Stromal cell of bone marrow (primary cell): ENCODE measurements at places on chromosomes 1 and 21.

DNA sequence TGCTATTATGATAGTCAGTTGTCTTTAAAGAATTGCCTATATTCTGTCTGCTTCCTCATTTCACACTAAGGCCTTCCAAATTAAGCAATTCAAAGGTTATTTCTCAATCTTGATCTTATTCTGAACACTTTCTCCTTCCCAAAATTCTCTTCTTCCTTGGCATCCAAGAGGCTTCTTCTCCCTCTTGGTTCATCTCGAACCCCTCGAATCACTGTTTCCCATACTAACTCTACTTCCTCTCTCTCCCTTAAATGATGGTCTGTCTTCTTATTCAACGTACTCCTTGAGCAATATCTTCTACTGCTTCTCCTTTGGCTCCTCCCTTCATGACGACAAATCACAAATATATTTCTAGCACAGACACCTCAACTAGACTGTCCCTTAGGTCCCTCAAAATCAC lies 4.5 kb downstream of the COPA start:
- no peak for DNase-seq

DNA sequence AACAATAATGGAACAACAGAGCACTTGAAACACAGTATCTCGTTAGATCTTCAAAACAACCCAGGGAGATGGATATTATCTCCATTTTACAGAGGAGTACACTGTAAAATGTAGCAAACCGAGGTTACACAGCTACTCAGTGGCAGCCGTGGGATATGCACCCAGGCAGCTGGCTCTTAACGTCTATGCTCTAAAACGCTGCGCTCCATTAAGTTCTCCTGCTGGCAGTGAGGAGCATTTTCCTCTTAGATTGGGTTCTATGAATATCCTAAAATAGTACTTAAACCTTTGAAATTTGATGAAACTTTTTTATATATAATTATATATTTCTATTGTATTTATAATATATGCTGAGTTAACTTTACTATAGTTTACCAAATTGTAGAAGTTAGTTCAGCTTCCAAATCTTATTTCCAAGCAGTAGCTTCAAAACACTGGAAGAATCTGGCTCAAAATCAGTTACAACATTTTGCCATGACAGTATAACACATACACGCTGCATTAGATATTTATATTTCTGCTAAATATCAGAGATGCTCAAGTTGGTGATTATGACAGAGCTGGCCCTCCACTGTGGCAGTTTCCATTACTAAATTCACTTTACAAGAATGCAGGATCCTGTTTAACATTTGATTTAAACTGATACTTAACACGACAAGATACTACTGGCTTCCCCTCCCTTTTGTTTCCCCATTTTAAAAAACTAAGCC lies 49.5 kb downstream of the TGFBR3 start:
- DNase-seq: no peak

DNA sequence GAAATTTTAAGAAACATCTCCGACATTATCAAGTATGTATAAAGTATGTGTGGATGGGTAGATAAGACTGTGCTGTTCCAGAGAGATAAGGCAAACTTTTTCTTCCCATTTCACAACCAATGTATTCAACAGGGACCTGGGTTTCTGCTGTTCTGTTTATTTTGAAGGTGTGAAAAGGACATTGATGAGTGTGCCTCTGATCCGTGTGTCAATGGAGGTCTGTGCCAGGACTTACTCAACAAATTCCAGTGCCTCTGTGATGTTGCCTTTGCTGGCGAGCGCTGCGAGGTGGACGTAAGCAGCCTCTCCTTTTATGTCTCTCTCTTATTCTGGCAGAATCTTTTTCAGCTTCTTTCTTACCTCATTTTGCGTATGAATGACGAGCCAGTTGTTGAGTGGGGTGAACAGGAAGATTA lies 174.0 kb downstream of the CRB1 start:
- no peak for DNase-seq

DNA sequence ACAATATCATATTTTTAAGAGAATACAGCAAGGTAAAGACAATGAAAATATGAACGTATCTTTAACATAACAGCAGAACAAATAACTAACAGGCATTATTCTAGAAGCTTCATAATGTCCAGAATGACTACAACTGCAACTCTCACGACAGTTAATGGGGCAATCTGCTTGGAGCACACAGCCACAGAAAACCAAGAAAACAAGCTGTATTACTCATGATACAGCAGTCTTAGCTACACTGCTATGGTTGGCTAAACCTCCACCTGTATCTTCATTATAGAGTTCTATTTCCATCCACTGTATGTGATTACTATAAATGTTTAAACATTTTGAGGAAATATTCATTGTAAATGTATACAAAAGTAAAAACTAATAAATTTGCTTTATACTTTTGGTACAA lies 139.9 kb downstream of the DPYD start:
- no peak for DNase-seq

GRCh38 chr1:66416295-66416694 lies 117.7 kb upstream of the SGIP1 start:
- DNase-seq: no peak

- DNase-seq: no peak
These were observed 294.4 kb upstream of the NR5A2 start for GRCh38 chr1:199733125-199733524.

DNA sequence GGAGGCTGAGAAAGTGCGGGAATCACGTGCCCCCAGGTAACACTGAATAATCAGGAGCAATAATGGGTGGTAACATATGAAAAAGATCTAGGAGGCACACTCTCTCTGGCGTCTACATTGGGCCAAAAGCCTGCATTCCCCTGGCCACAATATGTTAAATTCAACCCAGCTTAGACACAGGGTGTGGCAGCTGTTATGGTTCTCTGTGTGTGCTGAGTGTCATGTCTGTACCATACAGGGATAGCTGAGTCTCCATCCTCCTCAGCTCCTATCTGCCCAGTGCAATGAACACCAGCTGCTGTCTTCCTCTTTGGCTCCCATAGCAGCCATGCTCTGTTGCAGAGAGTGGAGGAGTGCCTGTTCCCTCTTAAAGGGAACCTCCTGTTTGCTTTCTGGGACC lies 14.3 kb downstream of the S100A11 start:
- no peak for DNase-seq

GRCh38 chr1:165353731-165354671 lies 2.5 kb downstream of the LMX1A start:
- no peak for DNase-seq

DNA sequence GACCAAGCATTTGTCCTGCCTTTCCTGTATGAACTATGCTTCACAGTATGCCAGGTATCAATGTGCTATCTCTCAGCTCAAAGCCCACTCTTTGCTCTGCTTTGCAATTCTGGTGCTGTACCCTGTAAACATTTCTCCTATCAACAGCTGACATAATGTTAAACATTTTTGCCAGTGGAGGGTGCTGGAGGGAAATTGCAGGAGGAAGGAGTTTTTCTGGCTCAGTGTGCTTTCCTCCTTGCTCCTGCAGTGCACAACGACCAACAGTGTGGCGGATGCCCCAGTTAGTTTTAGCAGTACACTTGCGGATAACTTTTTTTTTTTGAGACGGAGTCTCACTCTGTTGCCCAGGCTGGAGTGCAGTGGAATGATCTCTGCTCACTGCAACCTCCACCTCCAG lies 67.1 kb upstream of the PTGFRN start:
- DNase-seq: no peak

DNA sequence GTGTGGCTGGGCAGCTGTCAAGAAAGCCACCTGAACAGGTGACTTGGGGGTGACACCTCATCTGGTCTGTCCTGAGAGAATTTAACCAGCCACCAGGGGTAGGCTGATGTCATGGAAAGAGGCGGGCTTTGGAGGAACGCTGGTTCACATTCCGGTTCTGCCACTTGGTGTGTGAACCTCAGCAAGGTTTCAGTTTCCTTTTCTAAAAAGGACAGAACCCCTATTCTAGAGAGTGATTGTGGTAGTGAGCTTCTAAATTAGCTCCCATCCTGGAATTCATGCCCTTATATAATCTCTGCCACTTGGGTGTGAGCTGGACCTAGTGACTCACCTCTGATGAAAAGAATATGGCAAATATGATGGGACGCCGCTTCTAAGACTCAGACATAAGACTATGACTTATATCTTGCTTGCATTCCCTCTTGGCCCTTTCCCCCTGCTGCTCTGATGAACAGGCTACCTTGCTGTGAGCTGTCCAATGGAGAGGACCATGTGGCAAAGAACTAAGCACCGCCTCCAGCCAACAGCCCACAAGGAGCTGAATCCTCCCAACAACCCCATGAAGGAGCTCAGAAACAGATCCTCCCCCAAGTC lies 332.1 kb downstream of the RRAGC start:
- DNase-seq: no peak

- no peak for DNase-seq
These were observed 28.1 kb upstream of the RNPC3 start for GRCh38 chr1:103497404-103497803.

GRCh38 chr1:169858467-169858866 lies 35.2 kb downstream of the SCYL3 start:
- no peak for DNase-seq

- no peak for DNase-seq
These were observed 127.3 kb downstream of the HHIPL2 start for GRCh38 chr1:222420633-222421032.

DNA sequence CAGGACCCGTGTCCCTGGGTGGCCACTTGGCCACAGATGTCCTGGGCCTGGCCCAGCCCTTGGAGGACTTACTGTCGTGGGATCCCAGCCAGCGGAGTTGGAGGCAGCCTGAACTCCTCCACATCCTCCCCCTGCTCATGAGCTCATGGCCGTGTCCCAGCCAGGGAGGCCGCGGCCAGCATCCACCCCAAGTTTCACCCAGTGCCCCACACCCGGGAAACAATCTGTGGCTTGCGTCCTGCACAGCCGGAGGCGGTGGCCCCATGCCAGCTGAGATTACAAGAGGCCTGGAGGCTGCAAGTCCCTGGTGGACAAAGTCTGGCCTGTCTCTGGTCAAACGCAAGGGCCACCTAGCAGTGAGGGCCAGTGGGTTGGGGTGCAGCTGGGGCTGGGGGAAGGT lies 27.5 kb upstream of the TMEM52 start:
- no peak for DNase-seq

- no peak for DNase-seq
These were observed 32.1 kb upstream of the RAB4A start for GRCh38 chr1:229238674-229239415.

DNA sequence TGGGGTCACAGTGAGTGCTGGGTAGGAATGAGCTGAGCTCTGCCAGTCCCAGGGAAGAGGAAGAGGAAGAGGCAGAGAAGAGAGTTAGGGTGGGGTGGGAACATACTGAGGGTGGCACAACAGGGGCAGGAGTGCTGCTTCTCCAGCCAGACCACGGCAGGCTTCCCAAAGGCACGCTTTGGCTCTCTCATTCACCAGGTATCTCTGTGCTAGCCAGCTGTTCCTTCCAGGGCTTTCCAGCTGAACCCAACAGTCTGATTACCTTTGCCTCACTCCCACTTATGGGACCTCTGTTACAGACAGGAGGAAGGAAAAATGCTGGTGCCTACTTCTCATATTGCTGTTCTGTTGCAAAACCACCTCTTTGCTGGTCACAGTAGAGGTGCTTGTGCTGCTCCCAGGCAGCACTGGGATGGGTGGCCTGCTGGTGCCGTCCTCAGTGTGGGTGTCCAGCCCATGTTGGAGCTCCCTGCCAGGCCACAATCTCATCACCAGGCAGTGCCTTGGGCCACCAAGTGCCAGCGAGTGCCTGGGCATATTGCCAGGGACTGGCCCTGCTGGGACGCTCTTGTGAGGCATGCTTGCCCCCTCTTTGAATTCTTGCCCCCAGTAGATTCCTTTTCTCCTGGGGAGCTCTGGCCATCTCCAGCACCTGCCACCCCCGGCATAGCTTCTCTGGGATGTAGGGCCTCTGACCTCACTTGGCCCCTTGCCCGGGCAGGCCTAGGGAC lies 2.1 kb downstream of the ADORA1 start:
- DNase-seq: no peak

DNA sequence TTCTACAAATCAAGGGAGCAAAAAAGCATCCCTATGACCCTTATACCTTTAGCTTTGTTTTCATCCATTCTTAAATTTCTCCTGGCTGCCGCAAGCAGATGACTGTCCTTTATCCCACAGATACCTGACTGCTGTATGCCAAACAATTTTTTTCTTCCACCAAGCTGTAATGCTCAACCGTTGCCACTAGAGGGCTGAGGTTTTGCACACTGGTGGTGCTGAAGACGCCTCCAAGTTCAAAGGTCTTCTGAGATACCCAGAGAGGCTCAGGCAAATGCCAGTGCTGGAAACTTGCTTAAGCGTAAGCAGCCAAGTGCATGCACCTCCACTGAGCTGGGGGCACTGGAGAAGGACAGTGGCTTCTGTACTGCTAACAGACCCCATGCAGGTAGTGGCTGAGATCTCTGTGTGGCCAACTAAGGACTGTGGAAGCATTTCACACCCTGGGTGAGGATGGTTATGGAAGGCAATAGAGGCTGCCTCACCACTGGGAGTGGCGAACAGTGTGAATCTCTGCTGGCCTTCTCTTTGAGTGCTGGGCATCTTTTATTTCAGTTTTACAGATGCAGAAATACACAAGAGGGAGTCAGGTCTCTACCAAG lies 28.5 kb downstream of the CNIH3 start:
- DNase-seq: peak; percentile 21

- DNase-seq: no peak
These were observed 5.8 kb upstream of the CHI3L2 start for GRCh38 chr1:111221633-111222291.

DNA sequence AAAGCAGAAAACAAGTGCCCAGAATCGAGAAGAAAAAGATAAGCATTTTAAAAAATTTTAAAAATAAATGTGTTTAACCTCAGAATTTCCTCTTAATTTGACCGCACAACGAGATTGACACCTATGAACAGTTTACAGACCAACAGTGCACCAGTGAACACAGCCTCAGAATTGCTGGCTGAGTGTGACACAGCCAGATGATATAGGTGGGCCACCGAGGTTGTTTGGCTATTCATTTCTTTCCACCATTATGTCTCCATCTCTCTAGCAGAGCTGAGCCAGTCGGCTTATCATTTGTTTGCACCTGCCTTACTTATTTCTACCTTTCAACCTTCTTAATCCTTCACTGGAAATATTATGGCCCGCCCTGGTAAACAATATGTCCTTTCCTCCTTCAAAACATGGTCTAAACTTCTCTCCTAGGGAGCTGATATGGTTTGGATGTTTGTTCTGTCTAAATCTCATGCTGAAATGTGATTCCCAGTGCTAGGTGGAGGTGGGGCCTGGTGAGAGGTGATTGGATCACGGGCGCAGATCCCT lies 86.1 kb downstream of the DUSP10 start:
- no peak for DNase-seq

DNA sequence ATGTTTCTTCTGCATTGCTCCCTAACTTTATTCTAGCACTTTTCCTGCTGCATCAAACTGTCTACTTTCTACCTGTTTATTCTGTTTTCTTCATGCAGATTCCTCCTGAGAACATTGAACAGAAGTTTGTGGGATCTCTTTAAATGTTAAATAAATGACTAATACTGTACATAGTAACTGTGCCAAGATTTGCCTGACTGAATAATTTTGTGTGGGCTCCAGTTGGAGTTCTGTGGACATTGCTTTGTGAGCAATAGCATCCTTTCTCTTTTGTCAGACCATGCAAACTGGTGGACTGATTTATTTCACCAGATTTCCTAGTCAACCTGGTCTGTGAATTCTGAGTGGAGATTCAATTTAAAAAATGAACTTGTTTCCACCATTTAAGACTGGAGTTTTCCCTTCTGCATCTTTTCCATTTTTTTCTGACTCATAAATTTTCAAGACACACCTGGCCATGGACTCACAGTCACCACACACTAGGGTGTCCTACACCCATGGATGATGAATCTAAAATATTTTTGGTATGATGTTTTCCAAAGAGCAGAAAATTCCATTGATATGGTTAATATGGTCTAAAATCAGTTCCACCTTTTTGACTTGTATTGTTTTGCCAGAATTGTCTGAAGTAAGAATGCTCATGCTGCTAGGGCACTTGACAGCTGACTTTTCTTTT lies 140.7 kb upstream of the SPAG17 start:
- DNase-seq: peak; percentile 52

GRCh38 chr1:206005234-206005633 lies 2.0 kb upstream of the RAB7B start:
- no peak for DNase-seq
